T-helper 22 cell (primary cell): ENCODE measurements at places on chromosomes 11 and 22.

DNA sequence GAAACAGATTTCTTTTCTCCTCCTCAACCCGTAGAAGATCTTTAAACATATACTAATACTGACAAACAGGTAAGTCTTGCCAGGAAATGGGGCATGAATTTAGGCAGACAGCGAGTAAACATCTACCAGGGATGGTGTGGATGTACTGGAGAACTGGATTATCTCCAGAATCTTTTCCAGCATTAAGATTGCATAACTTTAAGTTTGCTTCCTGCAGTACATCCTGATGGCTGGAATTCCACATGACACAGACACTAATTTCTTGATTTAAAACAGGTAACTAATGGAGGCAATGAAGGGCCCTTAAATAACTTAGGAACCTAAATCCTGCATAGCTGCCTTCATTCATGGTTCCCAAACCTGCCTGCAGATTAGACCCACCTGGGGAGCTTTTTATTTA is 40.7 kb downstream of the JHY start:
- DNase-seq = no peak

- DNase-seq = no peak
These were observed 764.2 kb downstream of the BRD1 start for GRCh38 chr22:49063545-49063890.

- no peak for DNase-seq
These were observed 124.5 kb downstream of the TRIM44 start for GRCh38 chr11:35787013-35787504.

GRCh38 chr11:66339162-66339675 is 3.0 kb upstream of the RIN1 start:
- DNase-seq = no peak

GRCh38 chr11:45806072-45806933 is 1.4 kb downstream of the SLC35C1 start:
- DNase-seq = no peak

GRCh38 chr11:121389651-121390050 is 62.5 kb upstream of the SORL1 start:
- no peak for DNase-seq

GRCh38 chr11:36026315-36026968 is 82.6 kb downstream of the LDLRAD3 start:
- DNase-seq = no peak

- DNase-seq = no peak
These were observed 1.0 kb downstream of the PAX6 start for GRCh38 chr11:31809857-31810778.

- no peak for DNase-seq
These were observed 14.6 kb downstream of the DKK3 start for GRCh38 chr11:11993839-11994238.

DNA sequence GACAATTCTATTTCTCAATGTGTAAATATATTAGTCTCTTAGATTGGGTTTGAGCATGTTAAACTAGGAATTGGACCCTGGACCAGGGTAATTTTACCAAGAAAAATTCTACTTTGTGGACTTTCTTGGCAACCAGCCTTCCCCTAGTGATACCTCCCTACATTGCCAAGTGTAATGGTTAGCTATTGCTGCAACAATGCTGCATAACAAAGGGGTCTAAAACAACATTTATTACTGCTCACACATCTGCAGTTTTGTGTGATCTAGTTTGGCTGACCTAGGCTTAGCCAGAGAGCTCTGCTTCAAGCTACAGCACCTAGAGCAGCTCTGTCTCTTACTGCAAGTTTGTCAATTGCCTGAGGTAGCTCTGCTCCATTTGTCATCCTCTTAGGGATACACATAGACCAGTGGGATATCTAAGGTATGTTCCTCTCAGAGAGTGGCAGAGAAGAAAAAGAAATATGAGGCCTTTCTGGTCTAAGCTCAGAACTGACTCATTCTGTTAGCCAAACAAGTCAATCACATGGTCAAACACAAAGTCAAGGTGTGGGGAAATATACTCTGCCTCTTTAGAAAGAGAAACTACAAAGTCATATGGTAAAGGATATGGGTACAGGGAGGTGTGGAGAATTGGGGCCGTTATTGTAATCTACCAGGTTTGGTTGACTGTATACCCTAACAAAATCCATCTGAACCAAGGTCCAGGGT is 2.0 kb upstream of the LAYN start:
- DNase-seq = no peak

DNA sequence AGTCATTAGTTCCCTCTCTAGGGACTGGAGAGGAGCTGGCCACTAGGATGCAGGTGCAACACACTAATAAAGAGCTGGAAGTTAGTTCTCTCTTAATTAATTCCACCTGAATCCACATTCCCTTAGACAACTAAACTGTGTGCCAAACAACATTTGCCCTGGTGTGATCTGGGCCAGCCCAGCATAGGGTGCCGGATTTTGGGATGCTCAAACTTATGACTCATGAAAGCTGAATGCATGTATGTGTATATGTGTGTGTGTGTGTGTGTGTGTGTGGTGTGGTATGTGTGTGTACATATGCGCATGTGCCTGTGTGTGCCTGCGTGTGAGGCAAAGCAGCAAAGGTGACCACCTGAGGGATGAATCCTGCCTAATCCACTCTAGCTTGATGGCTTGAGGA is 110.7 kb downstream of the EHF start:
- no peak for DNase-seq

GRCh38 chr11:28072321-28072720 is 35.6 kb downstream of the KIF18A start:
- DNase-seq = no peak

DNA sequence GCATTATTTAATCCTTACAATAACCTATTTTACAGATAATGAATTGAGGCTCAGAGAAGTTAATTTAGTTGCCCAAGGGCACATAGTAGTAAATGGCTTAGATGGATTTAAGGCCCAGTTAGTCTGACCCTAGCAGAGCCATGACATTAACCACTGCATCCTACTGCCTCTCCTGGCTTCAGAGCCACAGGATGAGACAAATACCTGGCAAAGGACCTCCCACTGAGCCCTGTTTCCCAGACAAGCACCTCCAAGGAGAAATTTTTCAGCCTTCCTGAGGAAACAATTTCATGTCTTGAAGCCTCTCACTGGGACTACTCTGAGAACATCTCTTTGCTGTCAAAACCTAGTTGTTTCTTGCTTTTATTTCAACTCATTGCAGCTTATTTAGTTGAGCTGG is 28.4 kb downstream of the IZUMO1R start:
- no peak for DNase-seq

- no peak for DNase-seq
These were observed 5.0 kb downstream of the PRDX5 start for GRCh38 chr11:64322925-64323260.

GRCh38 chr11:105821372-105821771 is 200.7 kb downstream of the MSANTD4 start:
- no peak for DNase-seq

DNA sequence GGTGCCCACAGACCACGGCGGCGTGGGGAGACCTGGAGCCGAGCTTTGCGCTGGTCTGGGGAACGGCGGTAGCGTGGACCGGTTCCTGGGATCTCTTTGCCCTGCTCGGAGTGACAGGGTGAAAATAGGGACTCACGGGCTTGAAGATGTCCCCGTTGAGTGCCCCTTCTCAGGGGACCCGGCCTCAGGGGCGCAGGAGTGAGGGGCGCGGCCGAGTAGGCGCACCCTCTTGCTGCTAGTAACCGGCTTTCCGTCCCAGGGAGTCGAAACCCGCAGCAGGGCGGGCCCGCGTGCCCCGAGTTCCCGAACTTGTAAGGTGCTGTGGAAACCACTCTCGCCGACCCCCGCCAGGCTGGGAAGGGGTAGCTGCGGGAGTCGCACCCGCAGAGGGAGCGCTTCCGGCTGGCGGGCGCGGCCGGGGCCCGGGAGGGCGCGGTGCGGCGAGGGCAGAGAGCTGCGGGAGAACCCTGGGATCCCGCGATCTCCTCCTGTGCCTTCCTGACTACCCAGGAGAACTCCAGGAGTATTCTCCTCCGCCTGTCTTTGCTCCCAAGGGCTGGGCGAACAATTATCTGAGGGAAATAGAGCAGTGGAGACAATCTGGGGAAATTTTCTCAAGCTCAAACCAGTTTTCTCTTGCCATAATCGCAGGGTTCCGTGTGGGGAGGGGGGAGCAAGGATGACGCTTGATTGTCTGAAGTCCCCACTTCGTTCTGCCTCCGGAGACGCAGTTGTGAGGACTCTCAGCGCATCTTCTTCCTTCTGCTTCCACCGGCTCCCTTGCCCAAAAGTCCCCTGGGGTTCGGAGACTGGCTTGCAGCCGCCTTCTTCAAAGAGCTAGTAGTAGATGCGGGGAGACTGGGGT is 666 bp downstream of the NELL1 start:
- DNase-seq = no peak

DNA sequence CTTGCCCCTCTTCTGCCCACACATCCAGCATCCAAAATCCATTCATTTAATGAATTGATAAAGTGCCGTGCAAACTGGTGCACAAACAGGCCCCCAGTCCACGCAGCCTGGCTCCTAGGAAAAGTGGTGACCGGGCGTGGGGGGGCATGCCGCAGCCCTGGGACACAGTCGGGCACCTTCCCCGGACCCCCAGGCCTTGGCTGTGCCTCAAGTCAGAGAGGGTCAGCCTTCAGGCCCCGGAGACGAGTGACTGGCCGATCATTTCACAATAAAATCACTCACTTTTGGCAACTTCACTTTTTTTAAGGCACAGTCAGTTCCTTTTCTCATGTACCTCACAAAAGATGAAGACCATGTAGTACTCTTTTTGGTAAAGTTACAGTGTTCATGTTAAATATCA is 8.0 kb downstream of the CDPF1 start:
- DNase-seq = no peak

DNA sequence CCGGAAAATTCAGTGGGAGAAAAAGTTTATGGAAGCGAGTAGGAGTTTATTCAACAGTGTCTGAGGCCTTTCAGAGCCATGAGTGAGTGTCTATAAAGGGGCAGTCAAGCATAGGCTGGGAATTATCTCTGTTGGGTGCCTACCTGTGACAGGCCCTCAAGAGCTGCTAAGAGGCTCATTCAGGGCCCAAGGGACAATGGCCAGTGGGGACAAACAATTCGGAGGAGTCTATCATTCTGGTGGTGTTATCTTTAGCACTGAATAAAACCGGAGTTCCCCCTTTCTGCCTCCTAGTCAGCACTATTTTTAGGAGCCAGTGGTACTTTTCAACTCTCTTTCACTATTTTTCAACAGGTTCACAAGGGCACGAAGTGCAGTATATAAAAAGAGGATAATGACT is 89.5 kb upstream of the HTATIP2 start:
- DNase-seq = no peak

DNA sequence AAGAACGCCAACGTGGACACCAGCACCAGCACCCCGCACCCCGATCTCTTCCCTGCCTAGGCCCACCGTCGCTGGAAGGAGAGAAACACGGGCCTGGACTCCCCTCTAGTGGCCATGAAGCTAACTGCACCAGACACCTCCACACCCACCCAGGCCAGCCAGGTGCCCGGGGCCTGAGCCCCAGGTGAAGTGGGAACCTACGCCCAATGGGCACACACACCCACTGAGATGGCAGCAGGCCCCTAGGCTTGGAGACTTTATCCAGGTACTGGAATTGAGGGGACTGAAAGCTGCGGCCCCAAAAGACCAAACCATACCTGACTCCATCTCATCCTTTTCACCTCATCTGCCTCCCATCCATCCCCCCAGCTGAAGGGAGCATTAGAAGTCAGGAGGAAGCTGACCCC is 81.0 kb downstream of the BUD13 start:
- no peak for DNase-seq

DNA sequence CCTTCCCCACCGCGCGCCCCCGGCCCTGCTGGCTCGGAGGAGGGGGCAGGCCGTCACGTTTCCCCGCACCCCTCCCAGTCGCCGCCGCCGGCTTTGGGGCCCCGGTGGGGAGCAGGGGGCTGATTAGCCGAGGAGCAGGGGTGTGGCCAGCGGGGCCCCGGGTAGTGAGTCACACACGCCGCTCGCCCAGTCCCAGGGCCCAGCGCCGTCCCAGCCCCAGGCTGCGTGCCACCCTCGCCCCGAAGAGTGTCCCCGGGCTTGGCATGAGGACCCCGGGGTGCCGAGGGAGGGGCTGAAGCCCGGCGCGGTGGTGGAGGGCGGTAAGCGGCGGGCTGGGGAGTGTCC is 34.4 kb downstream of the PRDM11 start:
- DNase-seq = no peak

DNA sequence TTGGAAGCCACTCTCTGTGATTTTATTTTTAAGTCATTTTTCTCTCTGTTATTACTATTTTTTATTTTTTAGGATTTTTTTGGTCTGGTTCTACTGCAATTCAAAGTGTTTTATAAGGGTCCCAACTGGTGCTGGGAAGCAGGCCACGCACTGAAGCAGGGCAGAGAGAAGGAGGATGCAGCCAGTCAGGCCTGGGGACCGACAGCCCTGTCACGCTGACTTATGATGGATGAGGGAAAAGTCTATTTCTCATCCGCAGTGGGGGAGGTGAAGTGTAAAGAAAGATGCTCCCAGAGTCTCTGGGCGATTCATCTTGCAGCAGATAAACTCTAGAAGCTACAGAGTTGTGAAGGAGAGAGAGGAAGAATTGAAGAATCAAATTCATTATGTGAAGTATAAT is 191.6 kb downstream of the NTM start:
- no peak for DNase-seq

DNA sequence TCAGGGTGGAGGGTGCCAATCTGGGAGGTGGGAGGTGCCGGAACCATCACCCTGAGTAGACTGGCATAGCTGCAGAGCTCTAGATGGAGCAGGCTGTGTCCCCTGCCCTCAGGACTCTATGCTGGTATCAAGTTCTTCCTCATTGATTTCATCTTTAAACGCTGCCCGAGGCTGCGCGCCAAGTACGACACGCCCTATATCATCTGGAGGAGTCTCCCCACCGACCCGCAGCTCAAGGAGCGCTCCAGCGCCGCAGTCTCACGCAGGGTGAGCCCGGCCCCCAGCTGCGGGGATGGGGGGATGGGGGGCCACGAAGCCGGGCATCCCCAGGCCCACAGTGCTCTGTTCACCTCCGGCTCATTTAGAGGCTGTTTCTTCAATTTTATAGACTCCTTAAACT is 52.5 kb downstream of the GRAMD4 start:
- DNase-seq = no peak

DNA sequence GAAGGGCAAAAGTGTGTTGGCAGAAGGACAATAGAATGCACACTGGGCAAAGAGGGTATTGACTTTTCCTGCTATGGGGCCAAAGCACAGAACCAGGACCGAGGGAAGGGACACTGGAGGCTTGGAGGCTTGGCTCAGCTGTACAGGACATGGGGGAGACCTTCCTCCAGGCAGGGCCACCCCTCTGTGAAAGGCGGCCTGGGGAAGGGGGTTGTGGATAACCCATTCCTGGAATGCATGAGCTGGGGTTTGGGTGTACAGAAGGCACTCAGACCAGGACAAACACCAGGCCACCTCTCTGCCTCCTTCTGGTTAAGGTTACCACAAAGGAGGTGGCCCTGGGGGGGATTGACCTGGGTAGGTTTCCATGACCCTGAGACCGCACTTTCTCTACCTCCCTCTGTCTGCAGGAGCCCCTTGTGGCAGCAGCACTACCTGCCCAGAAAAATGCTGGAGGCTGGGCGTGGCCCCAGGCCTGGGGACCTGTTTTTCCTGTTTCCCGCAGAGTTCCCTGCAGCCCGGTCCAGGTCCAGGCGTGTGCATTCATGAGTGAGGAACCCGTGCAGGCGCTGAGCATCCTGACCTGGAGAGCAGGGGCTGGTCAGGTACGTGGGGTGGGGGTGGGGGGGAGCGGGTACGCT is 9.6 kb downstream of the P2RY2 start:
- DNase-seq = no peak

- DNase-seq = no peak
These were observed 60.1 kb downstream of the FBLN1 start for GRCh38 chr22:45562537-45563361.

GRCh38 chr22:25083807-25084200 is 115.9 kb upstream of the CRYBB3 start:
- no peak for DNase-seq
